ENCODE measurements at places on chromosomes 7 and 10. TPM values are rescaled to one million over a fixed set of nuclear protein-coding genes. Genes with fewer than 3 reads are reported as not detected.

The PLPP4 gene
- total RNA-seq: not detected

DNA sequence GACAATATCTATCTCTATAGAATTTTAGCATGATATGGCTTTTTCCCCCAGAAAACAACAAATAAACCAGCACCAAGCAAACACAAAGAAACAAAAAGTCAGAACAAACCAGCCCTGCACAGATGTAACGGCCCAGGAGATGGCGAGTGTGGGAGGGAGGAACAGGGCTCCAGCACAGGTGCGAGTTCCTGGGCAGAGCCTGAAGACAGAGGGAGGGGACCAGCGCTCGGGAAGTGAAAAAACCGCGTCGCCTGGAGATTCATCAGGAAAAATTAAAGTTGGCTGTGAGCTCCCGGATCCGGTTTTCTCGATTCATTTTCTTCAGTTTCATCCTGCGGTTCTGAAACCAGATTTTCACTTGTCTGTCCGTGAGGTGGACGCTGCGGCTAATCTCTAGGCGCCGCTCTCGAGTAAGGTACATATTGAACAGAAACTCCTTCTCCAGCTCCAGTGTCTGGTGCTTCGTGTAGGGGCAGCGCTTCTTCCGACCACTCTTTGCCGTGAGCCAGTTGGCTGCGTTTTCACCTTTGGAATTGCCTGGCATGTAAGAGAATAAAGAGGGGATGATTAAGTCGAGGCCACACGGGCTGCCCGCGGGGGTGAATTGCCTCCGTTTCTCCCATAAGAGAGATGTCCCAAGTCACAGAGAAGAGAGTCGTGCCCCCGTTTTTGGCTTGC is 2.3 kb downstream of the HOXA10 start:
- peaks cover 58% of the 10 kb centered on the region for H3K27me3 ChIP-seq
- DNase-seq: no peak
- peaks cover 8% of the 10 kb centered on the region for H3K4me1 ChIP-seq
- peak overlapping the region; percentile 28 for H3K4me3 ChIP-seq
- H3K36me3 ChIP-seq: peaks cover 4% of the 10 kb centered on the region

The CPA4 gene
- total RNA-seq: not detected

GRCh38 chr10:43982250-43982649 is 333.6 kb upstream of the ZNF32 start:
- H3K27me3 ChIP-seq: no peaks in the 10 kb centered on the region
- no peaks in the 10 kb centered on the region for H3K36me3 ChIP-seq
- H3K4me3 ChIP-seq: no peak overlapping the region
- no peak overlapping the region for H3K27ac ChIP-seq
- no peak for DNase-seq

DNA sequence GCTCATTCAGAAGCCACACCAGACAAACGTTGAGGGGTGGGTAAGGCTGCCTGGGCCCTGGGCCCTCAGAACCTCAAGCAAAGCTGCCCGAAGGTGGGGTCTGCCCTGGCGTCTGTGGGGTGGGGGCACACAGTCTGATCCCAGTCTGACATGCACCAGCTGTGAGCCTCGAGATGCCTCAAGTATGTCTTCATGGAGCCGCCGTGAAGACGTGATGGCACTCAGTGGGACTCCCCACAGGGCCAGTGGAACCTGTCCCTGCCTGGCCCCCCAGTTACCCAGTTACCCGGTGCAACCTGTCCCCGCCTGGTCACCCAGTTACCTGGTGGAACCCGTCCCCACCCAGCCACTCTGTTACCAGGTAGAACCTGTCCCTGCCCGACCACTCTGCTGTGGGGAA is 351.2 kb downstream of the PTPRN2 start:
- no peak overlapping the region for H3K4me3 ChIP-seq
- H3K27ac ChIP-seq: no peak overlapping the region
- no peaks in the 10 kb centered on the region for H3K36me3 ChIP-seq
- H3K27me3 ChIP-seq: no peaks in the 10 kb centered on the region
- DNase-seq: no peak

The LRIT2 gene
- not detected for total RNA-seq

DNA sequence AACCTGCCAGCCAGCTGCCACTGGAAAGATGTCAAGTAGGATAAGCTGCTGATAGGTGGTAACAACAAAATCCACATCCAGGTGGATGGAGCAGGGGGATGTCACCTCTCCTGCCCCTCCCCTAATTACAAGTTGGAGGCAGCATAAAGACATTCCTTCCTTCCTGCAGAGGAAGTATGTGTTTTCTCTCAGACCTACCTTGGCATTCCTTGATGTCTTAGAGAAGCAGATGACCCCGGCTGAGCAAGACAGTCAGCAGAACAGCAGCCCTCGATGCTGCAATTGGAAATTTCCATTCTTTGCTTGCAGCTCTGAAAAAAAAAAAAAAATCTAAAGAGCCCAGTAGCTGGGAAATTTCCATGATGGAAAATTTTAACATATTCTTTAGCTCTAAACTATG is 137.5 kb upstream of the MKLN1 start:
- H3K27me3 ChIP-seq: no peaks in the 10 kb centered on the region
- DNase-seq: no peak
- peak overlapping the region; percentile 91 for H3K27ac ChIP-seq
- peak overlapping the region; percentile 3 for H3K4me3 ChIP-seq
- peaks cover 54% of the 10 kb centered on the region for H3K4me1 ChIP-seq

GRCh38 chr7:69739190-69739589 is 140.9 kb downstream of the AUTS2 start:
- no peaks in the 10 kb centered on the region for H3K4me1 ChIP-seq
- H3K4me3 ChIP-seq: no peak overlapping the region
- DNase-seq: no peak
- H3K27me3 ChIP-seq: peaks cover 2% of the 10 kb centered on the region
- H3K36me3 ChIP-seq: no peaks in the 10 kb centered on the region
- no peak overlapping the region for H3K27ac ChIP-seq

DNA sequence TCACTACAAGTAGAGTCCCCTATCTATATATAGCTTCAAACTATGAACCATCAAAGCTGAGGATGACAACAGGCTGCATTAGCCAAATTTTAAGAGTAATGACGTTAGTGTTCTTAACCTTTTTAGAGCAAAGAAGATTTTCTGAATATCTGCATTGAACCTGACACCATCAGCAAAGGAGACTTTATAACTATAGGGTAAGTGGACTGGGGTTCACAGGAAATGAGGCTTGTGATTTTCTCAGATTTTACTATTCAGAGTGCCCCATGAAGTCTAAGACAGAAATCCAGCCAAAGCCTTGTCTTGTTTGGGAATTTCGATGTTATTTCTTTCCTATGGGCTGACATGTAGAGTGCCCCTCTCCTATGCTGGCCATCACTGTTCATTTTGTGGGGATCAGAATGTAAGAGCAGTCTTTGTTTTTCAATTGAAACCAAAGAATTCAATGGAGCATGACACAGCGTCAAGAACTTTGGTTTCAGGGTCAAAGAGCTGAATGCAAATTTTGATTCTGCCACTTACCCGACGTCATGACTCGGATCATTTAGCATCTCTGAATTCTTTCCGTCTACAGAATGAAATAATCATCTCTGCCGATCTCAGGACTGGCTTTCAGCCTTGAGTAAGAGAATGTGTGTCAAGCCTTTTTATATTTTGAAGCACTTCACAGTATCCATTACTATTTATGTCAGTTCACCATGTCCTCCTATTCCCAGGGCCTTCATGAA is 52.7 kb downstream of the DENND11 start:
- H3K4me3 ChIP-seq: no peak overlapping the region
- DNase-seq: no peak
- H3K4me1 ChIP-seq: peaks cover 15% of the 10 kb centered on the region

DNA sequence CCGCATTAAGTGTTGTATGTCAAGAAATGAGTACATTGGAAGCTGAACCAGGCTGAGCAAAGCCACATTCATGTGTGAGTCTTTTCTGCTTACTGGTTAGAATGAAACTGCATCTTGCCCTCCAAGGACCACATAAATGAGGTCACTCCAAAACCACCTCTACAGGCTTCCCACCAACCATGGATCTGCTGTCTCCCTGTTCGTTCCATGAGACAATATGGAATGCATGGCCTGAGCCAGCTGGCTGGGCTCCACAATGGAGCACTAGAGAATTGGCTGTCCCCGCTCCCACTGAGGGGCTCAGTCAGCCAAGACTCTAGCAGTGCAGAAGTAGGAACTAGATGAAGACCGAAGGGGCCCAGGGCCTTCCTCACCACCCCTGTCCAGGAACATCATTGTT is 120.8 kb downstream of the TNS3 start:
- no peaks in the 10 kb centered on the region for H3K36me3 ChIP-seq
- no peak overlapping the region for H3K27ac ChIP-seq
- no peak overlapping the region for H3K4me3 ChIP-seq
- DNase-seq: no peak
- H3K4me1 ChIP-seq: no peaks in the 10 kb centered on the region
- H3K27me3 ChIP-seq: peaks cover 2% of the 10 kb centered on the region

DNA sequence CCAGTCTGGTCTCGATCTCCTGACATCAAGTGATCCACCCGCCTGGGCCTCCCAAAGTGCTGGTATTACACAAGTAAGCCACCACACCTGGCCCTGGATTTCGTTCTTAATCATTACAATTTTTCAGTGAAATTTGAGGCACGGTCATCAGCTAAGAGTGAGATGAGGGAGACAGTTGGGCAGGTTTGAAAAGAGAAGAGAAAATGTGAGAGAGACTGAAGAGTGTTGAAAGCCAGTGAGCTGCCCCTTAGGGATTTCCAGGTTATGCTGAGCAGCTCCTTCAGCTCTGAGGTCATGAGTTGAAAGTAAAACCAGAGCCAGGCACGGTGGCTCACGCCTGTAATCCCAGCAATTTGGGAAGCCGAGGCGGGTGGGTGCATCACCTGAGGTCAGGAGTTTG is 5.9 kb upstream of the UPF2 start:
- H3K4me1 ChIP-seq: peaks cover 6% of the 10 kb centered on the region
- no peak overlapping the region for H3K27ac ChIP-seq
- H3K4me3 ChIP-seq: no peak overlapping the region

DNA sequence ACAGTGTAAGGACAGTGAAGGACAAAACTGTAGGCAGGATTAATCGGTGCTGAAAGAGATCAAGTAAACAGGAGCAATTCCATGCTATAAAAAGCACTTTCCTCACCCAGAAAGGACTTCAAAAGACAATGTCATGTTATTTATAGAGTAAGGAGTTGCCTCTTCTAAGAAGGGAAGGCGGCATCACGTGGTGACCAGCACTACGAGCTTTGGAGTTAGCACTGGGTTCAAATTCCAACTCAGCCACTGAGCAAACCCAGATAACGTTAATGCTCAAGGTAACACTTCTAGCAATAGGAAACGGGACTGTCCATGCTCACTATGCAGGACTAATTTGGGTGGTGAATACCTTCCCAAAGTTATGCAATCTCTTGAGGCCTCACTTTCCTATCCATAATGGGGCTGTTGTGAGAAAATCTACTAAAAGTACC is 715 bp upstream of the PANK1 start:
- DNase-seq: no peak
- H3K4me1 ChIP-seq: peaks cover 7% of the 10 kb centered on the region
- no peaks in the 10 kb centered on the region for H3K36me3 ChIP-seq
- H3K27me3 ChIP-seq: peaks cover 14% of the 10 kb centered on the region
- peak overlapping the region; percentile 82 for H3K4me3 ChIP-seq

The KCNMA1 gene
- not detected for total RNA-seq

DNA sequence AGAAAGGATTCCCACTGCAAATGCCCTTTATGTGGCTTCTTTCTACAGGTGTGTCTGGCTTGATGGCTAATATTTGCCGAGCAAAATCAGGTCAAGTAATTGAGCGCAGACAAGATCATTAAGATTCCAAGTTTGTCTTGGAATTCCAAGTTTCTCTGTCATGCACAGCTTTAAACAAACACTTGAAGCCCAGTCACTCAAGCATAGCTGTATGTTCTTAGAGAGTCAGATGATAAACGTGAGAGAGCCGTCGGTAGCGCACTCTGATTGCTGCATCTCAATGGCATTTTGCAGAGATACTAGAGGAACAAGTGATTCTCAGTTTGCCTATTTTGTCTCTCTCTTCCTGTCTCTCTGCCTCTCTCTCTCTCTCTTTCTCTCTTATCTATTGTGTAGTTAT is 658 bp downstream of the DMBT1 start:
- no peak overlapping the region for H3K4me3 ChIP-seq
- peaks cover 12% of the 10 kb centered on the region for H3K4me1 ChIP-seq
- H3K27me3 ChIP-seq: peaks cover 24% of the 10 kb centered on the region
- no peaks in the 10 kb centered on the region for H3K36me3 ChIP-seq

The CUBN gene
- 0.05 TPM for total RNA-seq

The COL1A2 gene
- total RNA-seq: 10.2 TPM

- H3K36me3 ChIP-seq: peaks cover 9% of the 10 kb centered on the region
- DNase-seq: no peak
- H3K4me1 ChIP-seq: peaks cover 5% of the 10 kb centered on the region
- peak overlapping the region; percentile 0 for H3K27ac ChIP-seq
- no peak overlapping the region for H3K4me3 ChIP-seq
- H3K27me3 ChIP-seq: no peaks in the 10 kb centered on the region
Observed at GRCh38 chr7:44508328-44509030, 18.0 kb upstream of the NUDCD3 start.

DNA sequence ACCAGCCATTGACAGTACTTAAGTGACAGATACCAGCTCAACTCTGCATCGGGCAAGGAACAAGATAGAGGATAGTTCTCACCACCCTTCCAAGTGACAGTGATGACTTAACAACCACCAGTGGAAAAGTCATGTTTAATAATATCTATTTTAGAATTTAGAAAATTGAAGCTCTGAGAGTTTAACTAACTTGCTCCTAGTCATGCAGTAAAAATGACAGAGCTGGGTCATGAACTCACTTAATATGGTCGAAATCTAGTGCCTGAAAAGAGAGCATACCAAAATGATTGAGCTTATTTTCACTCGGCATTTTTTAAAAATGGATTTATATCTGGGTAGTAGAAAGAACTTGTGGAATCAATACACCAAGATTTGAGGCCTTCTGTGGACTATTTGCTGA is 367.8 kb upstream of the IGFBP3 start:
- H3K36me3 ChIP-seq: no peaks in the 10 kb centered on the region
- H3K4me3 ChIP-seq: no peak overlapping the region
- H3K4me1 ChIP-seq: no peaks in the 10 kb centered on the region

The OR2A14 gene
- total RNA-seq: not detected

DNA sequence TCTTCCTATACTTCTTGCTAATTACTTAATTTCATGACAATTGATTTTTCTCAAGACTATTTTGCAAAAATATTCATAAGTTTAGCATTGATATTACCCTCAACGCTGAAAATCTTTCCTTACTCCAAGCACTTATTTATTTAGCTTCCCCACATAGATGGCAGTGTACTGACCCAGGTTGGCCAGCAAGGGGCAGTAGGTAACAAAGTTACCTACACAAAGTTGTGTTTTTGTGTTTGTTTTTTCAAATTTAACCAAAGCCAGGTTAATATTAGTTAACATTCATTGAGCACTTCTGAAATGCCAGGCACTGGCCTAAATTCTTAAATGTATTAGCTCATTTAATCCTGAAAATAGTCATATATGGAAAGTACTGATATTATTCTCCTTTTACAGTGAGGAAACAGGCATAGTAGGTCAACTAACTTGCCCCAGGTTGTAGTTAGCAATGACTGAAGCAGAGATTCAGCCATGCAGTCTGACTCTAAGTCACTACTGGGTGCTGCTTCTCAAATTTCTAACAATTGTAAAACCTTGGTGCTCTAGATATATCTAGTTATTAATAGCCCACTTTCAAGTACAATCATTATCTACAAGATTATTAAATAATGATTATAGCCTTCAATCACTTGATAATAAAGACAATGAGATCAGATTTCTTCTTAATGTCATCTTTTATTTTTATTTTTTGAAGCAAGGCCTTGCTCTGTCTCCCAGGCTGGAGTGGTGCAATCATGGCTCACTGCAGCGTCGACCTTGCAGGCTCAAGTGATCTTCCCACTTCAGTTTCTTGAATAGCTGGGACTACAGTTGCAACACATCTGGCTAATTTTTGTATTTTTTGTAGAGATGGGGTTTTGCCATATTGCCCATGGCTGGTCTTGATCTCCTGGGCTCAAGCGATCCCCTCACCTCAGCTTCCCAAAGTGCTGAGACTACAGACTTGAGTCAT is 5.8 kb upstream of the GGCT start:
- peaks cover 5% of the 10 kb centered on the region for H3K4me1 ChIP-seq
- no peak for DNase-seq
- H3K4me3 ChIP-seq: no peak overlapping the region

Data from activated T-helper 1 cell treated with anti-CD3 and anti-CD28 coated beads, Interleukin-12 subunit alpha, Interleukin-12 subunit beta, Interleukin-2, Interleukin-4 antibody, amounts not matched to agents 30 ng/mL and 10 ng/mL and 1 ng/mL, durations not matched to agents 14 hours and 24 hours and 36 hours (primary cell).